ENCODE measurements at places on chromosomes 2 and 18.

GRCh38 chr2:200590090-200590489 lies 4.3 kb downstream of the AOX1 start:
- no peak for DNase-seq

DNA sequence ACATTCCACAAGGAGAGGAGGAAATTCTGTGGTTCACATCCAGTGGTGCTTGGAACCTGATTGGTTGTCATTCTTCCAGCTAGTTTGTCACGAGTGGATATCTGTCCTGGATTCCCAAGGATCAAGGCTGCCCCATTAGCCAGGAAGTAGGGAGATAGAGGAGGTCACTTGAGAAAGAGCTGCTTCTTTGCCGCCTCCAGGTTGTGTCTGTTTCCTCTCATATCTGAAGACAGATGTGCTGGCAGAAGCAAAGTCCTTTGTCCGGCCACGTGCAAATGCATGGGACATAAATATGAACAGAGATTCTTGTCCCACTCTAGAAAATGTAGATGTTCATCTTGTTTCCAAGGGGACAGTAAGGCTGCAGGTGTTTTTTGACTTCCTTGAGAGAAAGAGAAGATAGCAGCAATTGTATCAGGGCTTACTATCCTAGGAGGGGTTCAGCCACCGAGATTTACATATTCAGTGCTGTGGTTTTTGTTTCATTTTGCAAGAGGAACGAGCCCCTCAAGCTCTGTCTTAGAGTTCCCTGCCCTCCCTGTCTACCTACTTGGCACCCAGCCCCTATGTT lies 174.4 kb downstream of the RPIA start:
- no peak for DNase-seq

DNA sequence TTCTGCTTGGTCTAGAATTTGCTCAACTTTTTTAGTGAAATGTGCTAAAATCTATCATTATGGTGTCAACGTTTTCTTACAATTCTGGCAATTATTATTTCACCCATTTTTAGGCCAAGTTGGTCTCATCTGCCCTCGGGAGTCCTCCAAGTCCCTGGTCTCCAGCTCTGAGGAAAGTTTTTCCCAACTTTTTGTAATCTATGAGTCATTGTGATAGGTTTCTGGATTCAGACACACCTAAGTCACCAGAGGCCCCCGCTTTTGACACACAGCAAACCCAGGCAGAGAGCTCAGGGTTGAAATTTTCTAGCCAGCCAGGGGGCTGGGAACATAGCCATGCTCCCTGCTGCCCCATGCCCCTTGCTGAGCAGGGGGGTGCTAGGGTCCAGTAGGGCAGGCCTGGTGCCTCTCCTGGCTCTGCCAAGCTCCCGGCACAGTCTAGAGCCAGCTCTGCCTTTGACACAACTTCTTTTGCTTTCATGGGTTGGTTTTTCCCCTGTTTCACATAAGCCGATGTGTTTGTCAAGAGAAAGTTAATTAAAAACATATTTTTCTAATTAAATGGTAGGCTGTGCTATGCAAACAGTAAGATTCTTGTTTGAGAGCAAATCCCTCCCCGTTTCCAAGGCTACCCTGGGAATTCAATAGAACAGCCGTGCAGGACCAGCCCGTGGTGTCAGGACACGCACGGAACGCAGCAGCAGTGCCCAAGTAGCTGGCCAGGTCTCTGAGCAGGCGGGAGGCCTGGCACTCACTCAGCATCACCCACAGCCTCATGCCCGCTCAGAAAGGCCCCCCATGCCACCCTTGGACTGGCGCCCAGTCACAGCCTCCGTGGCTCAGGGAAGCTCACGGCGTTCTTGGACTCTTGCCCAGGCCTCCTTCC lies 25.5 kb upstream of the SNED1 start:
- DNase-seq: no peak

GRCh38 chr2:148614322-148615049 lies 30.1 kb upstream of the EPC2 start:
- DNase-seq: no peak

DNA sequence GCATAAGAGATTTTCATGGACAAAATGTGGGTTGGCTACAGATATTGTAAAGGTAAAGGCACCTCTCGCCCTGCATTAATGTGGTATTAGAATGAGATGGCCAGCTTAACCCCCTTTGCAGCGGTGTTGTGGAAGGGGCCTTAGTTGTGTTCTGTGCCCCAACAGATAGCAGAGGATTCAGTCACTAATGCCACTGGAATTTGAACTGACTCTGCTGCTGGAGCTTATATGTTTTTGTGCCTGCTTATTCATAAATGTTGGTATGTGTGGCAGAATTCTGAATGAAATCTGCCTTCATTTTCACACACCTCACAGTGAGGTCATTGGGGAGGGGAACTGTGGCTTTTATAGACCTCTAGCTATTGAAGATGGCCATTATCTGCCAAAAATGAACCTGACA lies 90.7 kb upstream of the ITGA6 start:
- no peak for DNase-seq
